ENCODE measurements at places on chromosomes 5 and 9. TPM values are rescaled to one million over a fixed set of nuclear protein-coding genes. Genes with fewer than 3 reads are reported as not detected.

GRCh38 chr5:143200781-143201398 is 202.6 kb downstream of the NR3C1 start:
- DNase-seq: no peak
- no peak overlapping the region for H3K4me3 ChIP-seq
- no peak overlapping the region for H3K27ac ChIP-seq
- H3K4me1 ChIP-seq: peaks cover 3% of the 10 kb centered on the region
- no peaks in the 10 kb centered on the region for H3K27me3 ChIP-seq

GRCh38 chr5:133202066-133202665 is 150.4 kb downstream of the HSPA4 start:
- DNase-seq: no peak
- H3K27ac ChIP-seq: no peak overlapping the region
- no peaks in the 10 kb centered on the region for H3K36me3 ChIP-seq
- H3K4me1 ChIP-seq: no peaks in the 10 kb centered on the region
- no peaks in the 10 kb centered on the region for H3K27me3 ChIP-seq

DNA sequence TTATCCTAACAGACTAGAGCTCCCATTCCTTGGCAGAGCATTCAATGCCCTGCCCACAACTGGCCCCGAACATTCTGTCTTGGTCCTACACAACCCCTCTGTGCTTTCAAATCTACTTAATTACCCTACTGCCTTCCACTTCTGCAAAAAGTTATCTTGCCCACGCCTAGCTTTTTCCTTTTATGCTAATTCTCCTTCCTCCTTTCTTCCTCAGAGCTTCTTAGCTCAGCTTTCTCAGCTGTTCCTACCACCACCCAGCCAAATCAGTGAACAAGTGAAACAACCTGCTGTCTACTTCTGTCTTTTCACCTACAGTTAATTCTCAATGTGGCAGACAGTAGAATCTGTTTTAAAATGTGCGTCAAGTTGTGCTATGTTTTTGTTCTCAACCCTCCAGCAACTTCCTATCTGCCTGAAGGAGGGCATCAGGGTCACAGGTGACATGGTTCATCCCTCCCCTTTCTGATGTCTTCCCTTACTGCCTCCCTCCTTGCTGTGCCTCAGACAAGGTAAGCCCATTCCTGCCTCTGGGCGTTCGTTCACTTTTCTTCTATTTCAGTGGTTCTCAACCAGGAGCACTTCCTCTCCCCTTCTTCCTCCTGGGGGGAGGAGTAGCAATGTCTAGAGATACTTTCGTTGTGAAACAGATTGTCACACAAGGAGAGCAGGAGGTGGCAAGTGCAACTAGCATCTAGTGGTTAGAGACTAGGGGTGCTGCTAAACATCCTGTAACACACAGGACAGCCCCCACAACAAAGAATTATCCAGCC is 1.3 kb upstream of the REEP5 start:
- DNase-seq: no peak
- no peaks in the 10 kb centered on the region for H3K27me3 ChIP-seq
- H3K4me3 ChIP-seq: peak overlapping the region; percentile 93
- H3K4me1 ChIP-seq: peaks cover 23% of the 10 kb centered on the region
- H3K36me3 ChIP-seq: peaks cover under 1% of the 10 kb centered on the region

GRCh38 chr5:443239-444151 is 519 bp downstream of the EXOC3 start:
- peaks cover 26% of the 10 kb centered on the region for H3K36me3 ChIP-seq
- H3K4me3 ChIP-seq: peak overlapping the region; percentile 92
- H3K27ac ChIP-seq: peak overlapping the region; percentile 76
- H3K4me1 ChIP-seq: peaks cover 12% of the 10 kb centered on the region
- no peak for DNase-seq

DNA sequence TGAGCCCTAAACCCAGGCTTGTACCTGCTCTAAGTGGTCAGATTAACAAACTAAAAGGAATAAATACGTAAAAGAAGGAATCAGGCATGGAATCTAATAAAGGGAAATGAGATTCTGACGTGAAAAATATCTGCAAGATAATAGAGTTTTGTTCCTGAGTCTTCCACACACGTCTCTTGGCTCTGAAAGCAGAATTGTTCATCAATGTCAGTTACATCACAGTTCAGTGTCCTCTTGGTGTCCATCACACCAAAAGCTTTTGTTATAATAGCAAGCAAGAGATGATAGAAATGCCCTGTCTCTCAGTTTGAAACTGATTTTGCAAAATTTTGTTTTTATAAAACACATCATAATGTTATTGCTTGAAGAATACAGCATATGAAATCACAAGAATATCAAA is 34.7 kb upstream of the NMUR2 start:
- H3K27ac ChIP-seq: no peak overlapping the region
- H3K36me3 ChIP-seq: no peaks in the 10 kb centered on the region
- no peak overlapping the region for H3K4me3 ChIP-seq
- H3K4me1 ChIP-seq: no peaks in the 10 kb centered on the region
- H3K27me3 ChIP-seq: no peaks in the 10 kb centered on the region
- DNase-seq: no peak

DNA sequence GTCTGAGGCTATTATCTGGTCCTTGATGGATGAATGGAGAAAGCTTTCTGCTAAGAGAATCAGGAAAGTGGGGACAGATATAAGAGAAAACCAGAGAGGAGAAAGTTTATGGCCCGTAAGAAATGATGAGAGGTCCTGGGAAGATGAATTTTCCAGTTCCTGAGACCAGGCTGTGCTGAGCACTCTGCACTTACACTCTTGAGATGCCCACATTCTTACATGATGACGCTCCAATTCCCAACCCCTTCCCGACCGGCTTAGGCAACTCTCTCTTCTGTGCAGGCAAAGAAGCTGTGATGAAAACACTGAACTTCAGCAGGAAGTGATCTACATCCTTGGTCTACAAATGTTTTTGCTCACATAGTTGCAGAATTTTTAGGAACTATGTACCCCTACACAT is 417.0 kb downstream of the ARHGEF28 start:
- no peak overlapping the region for H3K4me3 ChIP-seq
- no peaks in the 10 kb centered on the region for H3K27me3 ChIP-seq
- no peaks in the 10 kb centered on the region for H3K36me3 ChIP-seq
- no peaks in the 10 kb centered on the region for H3K4me1 ChIP-seq
- no peak for DNase-seq

- H3K36me3 ChIP-seq: no peaks in the 10 kb centered on the region
- H3K27ac ChIP-seq: no peak overlapping the region
- H3K27me3 ChIP-seq: no peaks in the 10 kb centered on the region
- H3K4me1 ChIP-seq: no peaks in the 10 kb centered on the region
- no peak overlapping the region for H3K4me3 ChIP-seq
- DNase-seq: no peak
Measured at GRCh38 chr5:149337736-149338135, 7.6 kb upstream of the GRPEL2 start.

- H3K4me3 ChIP-seq: no peak overlapping the region
- no peaks in the 10 kb centered on the region for H3K4me1 ChIP-seq
- H3K27me3 ChIP-seq: no peaks in the 10 kb centered on the region
- H3K27ac ChIP-seq: no peak overlapping the region
Measured at GRCh38 chr5:103034662-103035392, 85.1 kb downstream of the GIN1 start.

GRCh38 chr5:88674356-88675167 is 208.4 kb downstream of the MEF2C start:
- peaks cover 59% of the 10 kb centered on the region for H3K27me3 ChIP-seq
- no peak for DNase-seq
- H3K27ac ChIP-seq: no peak overlapping the region
- peak overlapping the region; percentile 57 for H3K4me3 ChIP-seq
- H3K4me1 ChIP-seq: peaks cover 9% of the 10 kb centered on the region

- peaks cover 26% of the 10 kb centered on the region for H3K4me1 ChIP-seq
- H3K36me3 ChIP-seq: peaks cover 79% of the 10 kb centered on the region
- no peak overlapping the region for H3K4me3 ChIP-seq
Measured at GRCh38 chr9:121322037-121322736, 47.9 kb downstream of the STOM start.

The SPEF2 gene
- total RNA-seq: 0.32 TPM

The ZNF189 gene
- total RNA-seq: 30.4 TPM

The PCDHB10 gene
- 0.21 TPM for total RNA-seq

The CNTNAP3B gene
- total RNA-seq: 47.1 TPM

The WDR38 gene
- total RNA-seq: not detected

The MOB3B gene
- total RNA-seq: 2.4 TPM

The BARHL1 gene
- not detected for total RNA-seq

All from ascending aorta (tissue), 2 donors.